ENCODE measurements at places on chromosomes 4 and X.

DNA sequence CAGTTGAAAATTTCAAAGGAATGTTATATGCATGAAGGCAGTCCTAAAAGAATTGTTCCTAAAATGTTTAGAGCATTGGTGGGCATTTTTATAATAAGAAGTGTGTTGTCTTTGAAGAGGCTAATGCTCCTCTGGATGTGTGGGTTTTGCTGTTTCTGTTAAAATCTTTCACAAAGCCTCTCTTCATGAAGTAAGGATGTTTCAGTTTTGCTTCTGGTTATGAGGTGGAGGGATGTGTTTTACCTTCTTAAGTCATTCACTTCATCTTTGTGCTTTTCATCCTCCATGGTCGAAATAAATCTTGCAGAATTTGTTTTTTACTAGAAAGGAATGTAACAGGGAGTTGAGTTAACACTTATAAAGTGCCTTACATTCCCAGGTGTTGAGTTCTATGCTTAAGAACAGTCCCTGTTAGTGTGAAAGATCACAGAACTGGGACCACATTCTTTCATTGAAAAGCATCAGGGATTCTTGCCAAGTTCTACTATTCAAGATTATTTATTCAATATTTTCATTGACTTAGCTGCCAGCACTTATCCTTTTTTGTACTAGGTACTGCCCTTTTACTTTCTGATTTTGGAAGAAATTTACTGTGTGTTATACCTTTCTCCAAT lies 21.1 kb downstream of the FHIP1A start:
- no peak for DNase-seq

GRCh38 chr4:179582164-179582905 lies 2140.1 kb upstream of the AGA start:
- no peak for DNase-seq

- no peak for DNase-seq
Measured at GRCh38 chrX:70033348-70034051, 16.2 kb downstream of the AWAT2 start.

DNA sequence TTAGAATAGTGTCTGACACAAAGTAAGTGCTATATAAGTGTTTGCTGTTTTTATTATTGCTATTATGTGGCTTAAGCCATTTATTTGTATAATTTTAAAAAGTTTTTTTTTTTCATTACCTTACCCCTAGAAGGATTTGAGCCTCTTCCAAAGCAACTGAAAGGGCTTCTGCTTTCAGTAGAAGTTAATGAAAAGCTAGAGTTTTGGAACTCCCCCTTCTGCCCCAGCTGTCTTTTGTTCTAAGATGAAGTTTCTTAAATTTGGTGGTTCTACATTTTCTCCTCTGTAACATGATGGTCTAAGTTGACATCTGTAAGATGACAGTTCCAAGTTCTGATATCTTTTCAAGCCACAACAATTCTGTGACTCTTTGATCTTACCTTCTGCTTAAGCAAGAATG lies 30.3 kb downstream of the FHIP1A start:
- no peak for DNase-seq

- no peak for DNase-seq
Measured at GRCh38 chrX:24561121-24561520, 86.0 kb downstream of the PCYT1B start.

DNA sequence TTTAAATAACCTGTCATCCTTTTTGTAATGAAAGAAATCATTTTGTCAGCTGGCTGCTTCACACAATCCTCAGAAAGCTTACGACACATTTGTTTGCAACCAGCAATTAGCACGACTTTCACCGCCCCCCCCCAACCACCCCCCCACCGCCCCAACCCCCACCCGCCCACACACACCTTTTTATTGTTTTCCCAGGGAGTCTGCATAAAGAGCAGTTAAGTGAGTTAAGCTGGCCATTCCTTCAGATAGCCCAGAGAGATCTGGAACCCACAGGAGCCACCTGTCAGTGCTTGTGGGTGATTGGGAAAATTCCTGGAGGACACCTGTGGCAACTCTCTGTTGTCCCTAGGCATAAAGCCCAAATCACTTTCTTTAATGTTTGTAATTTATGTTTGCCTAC lies 175.7 kb upstream of the FMR1 start:
- no peak for DNase-seq

GRCh38 chr4:171484681-171485080 lies 328.5 kb upstream of the GALNTL6 start:
- DNase-seq = no peak

- no peak for DNase-seq
Measured at GRCh38 chr4:32991663-32992062, 2271.5 kb downstream of the PCDH7 start.

GRCh38 chr4:137819964-137820383 lies 287.7 kb upstream of the PCDH18 start:
- DNase-seq = no peak

- no peak for DNase-seq
Measured at GRCh38 chr4:139866276-139866962, 200.8 kb downstream of the MGST2 start.

GRCh38 chr4:188194421-188194820 lies 55.2 kb downstream of the TRIML1 start:
- DNase-seq = no peak

DNA sequence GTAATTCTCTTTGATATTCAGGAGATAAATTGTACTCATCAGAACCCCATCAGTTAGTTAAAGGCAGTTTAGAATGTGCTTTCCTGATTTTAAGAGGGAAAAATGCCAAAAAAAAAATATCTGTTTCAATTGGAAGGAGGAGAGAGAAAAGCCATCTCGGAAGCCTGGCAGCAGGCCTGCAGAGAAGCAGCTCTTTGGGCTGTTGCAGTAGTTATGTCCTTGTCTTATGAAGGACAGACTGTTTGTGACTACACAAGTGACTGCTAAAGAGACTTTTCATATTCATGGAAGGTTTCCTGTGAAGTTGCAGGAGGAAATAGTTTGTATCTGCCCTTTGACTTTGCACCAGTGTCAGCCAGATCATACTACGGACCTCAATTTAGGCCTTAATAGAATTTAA lies 88.8 kb downstream of the DCLK2 start:
- DNase-seq = no peak

DNA sequence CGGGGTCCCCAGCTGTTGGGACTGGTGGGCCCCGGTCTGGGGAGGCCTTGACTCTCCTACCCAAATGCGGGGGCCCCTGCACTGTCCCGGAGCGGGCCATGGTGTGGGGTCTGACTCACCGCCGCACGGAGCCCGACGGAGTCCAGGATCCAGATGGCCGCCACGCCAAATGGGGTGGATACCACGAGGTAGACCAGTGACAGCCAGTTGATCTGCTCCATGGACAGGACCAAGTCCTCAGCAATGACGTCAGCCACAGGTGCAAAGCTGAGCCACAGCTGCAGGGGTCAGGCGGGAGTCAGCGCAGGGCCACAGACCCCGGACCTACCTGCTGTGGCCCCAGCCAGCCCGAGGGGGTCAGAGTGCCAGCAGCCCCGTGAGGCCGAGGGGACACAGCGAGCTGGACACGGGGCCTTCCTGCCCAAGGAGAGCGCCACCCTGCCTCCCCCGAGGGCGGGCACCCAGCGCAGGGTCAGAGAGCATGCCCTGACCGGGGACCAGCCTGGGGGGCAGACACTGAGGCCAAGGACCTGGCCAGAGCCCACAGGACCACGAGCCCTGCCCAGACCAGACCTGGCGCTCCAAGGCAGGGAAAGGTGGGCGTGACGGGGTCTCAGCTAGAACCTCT lies 2.4 kb downstream of the SLC49A3 start:
- no peak for DNase-seq

- DNase-seq = peak; percentile 47
Measured at GRCh38 chrX:49172280-49172780, 632 bp downstream of the PLP2 start.

DNA sequence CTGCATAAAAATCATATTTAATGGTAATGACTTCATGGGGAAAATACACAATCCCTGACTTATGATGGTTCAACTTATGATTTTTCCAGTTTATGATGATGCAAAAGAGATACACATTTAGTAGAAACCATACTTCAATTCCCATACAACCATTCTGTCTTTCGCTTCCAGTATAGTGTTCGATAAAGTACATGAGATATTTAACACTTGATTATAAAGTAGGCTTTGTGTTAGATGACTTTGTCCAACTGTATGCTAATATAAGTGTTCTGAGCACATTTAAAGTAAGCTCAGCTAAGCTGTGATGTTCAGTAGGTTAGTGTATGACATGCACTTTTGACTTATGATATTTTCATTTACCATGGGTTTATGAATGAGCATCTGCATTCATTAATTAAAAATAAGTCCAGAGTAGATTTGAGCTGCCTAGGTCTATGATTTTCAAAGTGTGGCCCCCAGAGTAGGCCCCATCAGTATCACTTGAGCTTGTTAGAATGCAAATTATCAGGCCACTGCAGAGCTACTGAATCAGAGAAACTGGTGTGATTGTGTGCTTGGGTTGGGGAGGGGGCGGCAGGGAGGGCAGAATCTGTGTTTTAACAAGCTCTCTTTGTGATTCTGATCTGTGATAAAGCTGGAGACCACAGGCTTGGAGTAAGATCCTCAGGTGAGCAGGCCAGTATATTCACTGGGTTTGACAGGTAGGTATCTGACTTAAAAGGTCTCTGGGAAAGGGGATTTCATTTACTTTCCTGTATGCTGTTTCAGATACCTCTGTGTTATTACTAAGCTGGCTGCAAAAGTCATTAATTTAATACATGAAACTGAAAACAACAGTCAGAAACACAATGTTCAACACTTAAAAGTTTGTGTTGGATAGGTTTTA lies 8.4 kb downstream of the ATP10D start:
- DNase-seq = no peak

DNA sequence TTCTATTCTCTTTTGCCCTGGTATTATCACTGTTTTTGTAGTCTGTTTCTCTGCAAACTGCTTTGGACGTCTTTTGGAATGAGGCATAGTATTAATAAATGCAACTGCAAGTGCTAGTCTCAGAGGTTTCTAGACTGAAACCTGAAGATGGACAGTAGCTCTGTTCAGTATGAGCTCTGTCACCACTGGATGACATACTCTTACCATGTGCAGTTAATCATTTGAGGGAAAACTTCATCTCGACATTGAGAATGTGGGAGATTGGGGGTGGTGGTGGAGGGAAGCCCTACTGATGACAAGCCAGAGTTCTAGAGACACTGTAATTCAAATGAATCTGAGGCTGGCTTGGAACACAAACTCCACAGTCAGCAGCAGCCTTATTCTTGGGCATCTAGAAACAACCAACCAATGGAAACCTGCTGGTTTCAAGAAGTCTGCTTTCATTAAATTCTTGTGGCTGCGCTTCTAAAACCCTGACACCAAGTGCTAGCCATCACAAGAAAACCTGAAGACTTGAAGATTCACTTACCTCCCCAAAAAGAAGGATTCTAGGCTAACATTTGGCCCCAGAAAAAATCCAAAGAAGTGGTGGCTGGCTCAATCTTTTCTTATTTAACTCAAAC lies 161.7 kb downstream of the RASL11B start:
- no peak for DNase-seq

GRCh38 chr4:40952217-40952616 lies 202.5 kb downstream of the NSUN7 start:
- no peak for DNase-seq

DNA sequence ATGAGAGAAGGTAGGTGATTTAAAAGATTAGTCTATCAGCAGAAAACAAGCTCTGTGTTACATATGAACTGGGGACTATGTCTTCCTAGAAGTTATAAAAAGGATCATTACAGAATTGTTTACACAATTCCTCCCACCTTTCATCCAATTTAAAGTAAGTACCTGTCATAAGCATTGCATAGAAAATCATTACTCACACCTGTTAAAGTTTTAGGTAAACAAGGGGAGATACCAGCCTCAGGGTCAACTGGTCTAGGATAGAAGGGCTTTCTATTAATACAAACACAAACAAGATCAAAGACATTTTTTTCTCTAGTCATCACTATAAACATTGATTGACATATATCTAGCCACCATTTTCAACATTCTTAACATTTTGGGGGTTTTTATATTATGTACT lies 333.9 kb downstream of the ARHGAP24 start:
- DNase-seq = no peak

GRCh38 chr4:121200795-121201472 lies 36.8 kb upstream of the TNIP3 start:
- no peak for DNase-seq

DNA sequence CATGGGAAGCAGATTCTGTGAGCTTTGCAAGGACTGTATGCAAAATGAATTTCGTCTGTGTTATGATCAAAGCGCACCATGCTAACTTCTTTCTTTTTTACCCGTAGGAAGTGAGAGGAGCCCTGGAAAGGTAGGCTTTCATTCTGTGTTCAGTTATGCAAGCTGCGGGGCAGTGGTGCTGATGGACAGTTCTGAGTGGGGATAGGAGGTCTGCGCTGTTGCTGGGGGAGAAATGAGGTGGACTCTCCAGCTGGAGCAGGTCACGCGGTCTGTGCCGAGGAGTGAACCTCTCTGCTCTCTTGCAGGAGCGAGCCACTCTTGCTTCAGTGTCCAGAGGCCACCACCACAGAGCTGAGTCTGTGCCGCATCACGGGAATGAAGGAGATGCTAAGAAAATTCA lies 4.5 kb downstream of the TRIML1 start:
- no peak for DNase-seq

GRCh38 chr4:110154582-110154981 lies 43.8 kb downstream of the ELOVL6 start:
- DNase-seq = no peak

DNA sequence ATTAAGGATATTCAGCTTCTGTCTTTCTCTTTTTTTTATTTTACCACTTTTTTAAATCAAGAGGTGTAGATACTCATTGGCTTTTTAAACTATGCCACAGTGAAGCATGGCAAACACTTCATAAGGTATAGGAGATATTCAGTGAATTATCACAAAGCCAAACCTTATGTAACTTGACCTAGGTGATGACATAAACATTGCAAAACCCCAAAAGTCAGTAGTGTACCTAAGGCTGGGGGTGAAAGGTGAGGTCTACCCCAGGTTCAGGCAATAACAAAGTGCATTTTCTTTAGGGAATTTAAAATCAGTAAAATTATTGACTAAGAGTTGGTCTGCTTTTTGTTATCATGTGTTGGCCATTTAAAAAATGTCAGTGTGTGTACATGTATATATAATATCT lies 39.1 kb downstream of the CDKL5 start:
- DNase-seq = no peak

DNA sequence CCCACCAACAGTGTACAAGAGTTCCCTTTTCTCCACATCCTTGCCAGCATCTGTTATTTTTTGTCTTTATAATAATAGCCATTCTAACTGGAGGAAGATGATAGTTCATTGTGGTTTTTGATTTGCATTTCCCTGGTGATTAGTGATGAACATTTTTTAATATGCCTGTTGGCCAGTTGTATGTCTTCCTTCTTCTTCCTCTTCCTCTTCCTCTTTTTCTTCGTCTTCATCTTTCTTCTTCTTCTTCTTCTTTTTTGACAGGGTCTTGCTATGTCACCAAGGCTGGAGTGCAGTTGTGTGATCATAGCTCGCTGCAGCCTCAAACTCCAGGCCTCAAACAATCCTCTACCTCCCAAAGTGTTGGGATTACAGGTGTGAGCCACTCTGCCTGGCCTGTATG lies 87.4 kb downstream of the CCDC160 start:
- DNase-seq = no peak

- DNase-seq = no peak
Measured at GRCh38 chrX:41796046-41796445, 72.1 kb downstream of the GPR82 start.

Data from activated CD4-positive, alpha-beta T cell treated with anti-CD3 and anti-CD28 coated beads for 1 hour (primary cell).